ENCODE measurements at places on chromosomes 2 and 18.

DNA sequence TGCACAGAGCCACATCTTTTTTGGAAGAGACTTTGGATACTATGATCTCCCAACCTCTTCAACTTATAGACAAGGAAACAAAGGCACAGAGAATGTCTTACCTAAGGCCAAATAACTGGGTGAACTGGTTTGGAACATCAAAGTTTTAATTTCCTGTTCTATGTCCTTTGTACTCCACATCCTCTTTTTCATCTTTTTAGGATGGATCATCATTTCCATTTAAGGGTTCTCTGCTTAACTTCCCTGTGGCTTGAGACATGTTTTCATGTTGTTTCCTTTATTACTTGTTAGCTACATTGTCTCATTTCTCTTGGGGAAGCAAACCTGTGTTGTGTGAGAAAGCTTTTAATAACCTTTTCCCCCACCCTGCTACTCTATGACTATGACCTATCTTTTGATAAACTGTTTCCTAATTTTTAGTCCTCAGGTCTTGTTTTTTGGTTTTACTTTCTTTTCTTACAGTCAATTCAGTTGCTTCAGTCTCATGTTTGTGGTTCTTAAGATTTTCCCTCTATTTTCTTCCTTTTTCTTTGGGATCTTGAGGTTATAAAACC is 22.5 kb upstream of the RMND5A start:
- DNase-seq: no peak

- no peak for DNase-seq
Measured at GRCh38 chr2:48391616-48392015, 138.3 kb upstream of the STON1 start.

DNA sequence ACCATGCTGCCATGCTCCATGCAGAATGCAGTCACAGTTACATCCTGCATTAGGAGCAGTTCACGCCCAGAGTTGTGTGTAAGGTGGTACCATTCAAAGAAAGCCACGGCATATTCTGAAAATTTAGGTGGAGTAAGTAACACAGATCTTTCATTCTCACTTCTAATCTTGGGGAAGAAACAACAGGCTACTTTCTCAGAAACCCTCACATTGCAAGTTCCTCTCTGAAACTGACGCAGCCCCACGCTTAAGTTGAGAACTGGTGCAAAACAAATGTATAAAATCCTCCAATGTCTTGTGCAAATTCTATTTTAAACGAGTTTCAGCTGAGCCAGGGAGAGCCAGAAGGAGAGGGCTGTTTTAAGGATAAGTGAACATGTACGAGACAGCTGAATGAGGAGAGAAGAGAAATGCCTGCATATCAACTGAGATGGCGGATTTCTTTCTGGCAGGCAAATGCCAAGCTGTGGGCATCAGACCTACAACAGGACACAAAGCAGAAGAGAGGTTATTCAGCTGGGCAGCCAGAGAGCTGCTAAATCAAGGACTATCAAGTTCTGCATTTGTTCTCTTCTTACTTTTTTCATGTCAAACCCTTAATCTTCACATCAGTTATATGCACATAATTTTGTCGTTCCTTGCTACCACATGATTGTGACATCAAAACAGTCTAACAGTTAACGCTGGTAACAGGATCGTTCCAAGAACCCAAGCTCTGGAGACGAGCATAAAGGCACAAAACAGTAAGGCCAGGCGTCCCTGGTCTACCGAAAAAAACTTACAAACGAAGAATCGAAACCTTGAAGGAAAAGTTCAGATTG is 6.4 kb downstream of the ARL4C start:
- DNase-seq: no peak

DNA sequence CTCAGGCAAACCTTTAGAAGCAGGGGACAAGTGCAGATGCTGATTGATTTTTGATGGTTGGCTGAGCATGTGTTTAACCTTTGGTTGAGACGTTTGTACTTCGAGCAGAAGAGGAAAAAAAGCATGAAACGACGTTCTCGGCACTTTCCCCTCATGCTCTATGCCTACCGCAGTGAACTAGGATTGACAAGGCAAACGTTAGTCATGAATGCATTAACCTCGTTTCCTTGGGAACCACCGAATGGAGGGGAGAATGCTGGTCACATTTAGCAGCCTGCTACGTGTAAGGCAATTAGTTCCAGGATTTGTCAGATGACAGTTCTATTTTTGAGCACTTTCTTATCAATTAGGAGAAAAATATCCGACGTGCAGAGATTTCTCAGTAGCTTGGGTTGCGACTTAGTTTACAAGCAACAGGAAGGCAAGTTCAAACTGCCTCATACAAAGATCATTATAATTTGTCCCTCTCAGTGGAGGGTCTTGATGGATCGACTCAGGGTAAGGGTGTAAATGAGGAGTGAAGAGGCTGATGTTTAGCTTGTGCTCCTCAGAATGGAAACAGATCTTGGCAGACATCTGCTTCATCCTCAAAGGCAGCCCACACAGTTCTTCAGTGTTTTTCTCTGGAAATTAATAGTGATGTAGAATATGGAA is 47.4 kb upstream of the GPR45 start:
- no peak for DNase-seq

DNA sequence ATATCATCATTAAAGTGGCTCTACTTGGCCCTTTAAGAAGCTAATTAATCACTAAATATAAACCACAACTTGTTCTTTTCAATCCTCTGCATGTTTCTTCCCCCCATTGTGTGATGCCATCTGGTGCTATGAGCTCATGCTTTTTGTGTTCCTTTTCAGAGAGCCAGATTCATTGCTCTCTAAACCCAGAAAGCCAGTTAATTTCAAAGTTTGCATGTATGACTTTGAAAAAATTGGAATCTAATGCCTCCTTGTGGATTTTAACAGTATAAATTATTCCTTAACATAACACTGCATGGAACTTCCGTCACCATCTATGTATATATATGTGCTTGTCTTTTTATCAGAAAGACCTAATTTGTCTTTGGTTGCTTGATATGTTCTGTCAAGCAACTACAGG is 31.1 kb downstream of the TMEM178A start:
- DNase-seq: peak; percentile 59

GRCh38 chr2:235043762-235044500 is 92.1 kb downstream of the SH3BP4 start:
- no peak for DNase-seq

DNA sequence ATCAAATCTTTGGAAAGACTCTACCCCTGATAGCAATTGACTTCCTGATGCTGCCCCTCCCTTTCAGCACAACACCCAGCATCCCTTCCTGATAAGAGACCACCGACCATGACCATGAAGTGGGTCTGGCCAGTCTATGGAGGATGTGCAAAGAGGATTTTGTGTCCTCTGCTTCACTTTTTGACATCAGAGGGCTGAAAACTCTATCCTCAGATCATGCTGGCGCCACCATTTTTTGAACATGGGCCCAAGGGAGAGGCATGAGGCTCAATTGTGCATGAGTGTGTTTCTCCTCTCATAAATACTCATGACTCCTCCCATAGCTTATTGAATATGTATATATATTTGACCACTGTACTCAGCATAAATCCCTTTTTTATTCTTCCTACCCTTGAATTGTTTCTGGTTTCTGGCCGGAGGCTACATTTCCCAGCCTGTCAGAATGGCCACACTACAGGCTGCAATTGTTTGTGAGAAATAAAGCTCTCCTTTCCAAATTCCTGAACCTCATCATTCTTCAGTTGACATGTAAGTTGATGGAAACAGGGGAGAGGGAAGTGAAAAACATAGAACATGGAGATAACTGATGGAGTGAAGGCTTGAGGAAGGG is 314.1 kb downstream of the MYCN start:
- DNase-seq: no peak

DNA sequence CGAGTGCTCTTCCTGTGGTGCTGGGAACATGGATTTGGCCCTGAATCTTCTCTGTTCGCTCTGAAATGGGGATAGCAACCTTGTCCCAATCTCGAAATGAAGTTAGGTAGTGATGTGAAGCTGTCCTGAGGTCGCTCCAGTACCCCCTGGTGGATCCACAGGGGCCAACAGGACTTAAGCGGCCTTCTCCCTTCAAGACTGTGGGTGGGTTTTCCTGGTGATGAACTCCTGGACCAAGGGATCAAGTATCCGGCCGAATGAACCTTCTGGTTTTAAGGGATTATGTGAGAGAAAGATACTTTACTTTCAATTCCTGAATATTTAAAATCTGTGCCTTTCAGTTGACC is 156.5 kb downstream of the NAPG start:
- no peak for DNase-seq

DNA sequence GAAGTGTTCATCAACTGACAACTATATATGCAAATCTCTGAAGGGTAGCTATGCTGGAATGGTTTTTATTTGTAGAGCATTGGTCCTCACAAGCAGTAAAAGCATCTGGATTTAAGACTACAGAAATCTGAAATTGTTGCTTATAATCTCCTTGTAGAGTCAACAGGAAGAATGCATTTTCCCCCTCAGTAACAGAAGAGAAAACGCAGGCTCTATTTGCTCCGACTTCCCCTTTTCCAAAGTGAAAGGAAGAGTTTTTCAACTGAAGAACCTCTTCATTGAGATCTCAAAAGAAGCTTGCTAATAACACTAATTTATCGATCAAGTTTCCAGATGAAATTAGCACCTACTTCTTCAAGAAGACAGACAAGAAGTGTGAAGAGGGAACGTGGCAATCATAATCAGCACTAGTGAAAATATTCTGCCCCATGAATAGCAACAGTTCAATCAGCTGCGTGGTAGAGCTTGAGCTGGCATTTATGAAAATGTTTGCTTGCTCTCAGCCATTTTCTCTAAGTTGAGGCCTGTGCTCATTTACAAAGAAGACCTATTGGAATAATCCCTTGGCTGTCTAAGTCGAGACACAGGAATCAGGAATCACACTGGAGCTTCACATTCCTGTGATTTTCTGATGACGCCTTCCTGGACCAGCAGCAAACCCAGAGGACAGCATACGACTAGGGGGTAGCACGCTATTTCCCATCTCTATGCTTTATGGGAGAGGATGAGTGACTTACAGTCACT is 43.7 kb downstream of the TGIF1 start:
- DNase-seq: no peak

DNA sequence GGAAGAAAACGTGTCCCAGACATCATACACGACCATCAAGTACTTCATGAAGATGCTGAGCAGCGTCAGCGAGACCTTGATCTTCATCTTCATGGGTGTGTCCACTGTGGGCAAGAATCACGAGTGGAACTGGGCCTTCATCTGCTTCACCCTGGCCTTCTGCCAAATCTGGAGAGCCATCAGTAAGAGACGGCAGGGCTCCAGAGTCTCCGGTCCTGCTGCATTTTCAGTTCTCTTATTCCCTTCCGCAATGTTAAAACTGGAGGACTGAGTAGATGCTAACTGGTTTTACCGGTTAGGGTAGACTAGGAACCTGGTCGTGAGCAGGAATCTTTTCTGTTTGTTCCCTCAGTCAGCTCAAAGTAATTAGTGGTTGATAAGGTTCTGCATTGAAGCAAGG is 32.3 kb downstream of the SLC9A4 start:
- no peak for DNase-seq

DNA sequence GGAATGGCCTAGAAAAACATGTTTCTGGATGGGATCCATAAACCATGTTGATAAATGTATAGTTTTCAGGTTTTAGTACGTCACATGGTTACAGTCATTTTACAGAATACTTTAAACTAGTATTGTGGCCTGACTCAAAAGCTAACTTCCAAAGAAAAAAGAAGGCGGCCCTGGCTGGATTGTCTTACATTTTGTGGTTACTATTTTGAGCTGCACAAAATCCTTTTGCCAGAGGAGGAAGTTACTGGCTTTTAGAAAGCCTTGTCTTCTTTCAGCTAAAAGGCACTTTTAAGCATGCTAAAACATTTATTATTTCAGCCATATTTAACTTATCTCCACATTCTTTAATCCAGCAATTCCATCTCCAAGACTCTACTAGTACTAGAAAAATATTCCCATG is 227.9 kb downstream of the CDH2 start:
- no peak for DNase-seq

- DNase-seq: no peak
Measured at GRCh38 chr2:234964631-234965461, 13.0 kb downstream of the SH3BP4 start.

DNA sequence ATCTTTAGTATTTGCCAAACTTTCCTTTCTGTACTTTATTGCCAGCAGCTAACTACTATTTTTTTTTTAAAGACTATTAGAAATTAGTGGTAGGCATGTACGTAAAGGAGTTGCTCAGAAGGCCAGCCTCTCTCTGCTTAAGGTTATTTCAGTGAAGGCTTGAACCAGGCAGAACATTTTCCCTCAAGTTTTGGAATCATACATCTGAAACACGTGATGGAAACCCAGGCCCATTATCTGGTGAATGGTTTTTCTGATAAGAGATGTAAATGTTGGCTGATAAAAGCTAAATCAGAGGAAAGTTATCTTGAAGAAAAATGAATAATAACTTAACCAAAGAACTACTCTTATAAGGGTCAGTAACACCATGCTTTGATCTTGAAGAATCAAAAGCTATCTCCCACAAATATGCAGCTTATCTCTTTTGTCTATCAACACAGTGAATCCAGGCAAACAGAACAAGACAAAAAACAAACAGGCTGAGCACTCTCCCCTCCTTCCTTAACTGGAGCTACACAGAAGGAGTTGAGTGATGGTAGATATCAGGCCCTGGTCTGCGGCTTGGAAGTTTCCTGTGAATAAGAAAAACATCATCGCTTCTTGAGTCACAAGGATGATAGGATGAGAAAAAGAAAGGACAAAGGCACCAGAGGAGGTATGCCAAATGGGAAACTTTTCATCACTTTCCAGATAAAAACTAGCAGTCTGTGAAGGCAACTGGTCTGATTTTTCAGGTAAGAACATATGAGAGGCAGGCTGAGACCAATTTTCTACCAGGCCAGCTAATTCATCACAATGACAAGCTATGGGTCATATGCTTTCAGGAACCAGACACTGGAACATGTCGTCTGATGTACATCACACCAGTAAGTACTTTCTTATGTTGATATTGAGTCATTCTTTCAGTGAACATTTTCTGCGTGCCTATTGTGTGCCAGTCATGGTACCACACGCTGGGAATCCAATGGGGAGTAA is 88.4 kb upstream of the STK17B start:
- no peak for DNase-seq

DNA sequence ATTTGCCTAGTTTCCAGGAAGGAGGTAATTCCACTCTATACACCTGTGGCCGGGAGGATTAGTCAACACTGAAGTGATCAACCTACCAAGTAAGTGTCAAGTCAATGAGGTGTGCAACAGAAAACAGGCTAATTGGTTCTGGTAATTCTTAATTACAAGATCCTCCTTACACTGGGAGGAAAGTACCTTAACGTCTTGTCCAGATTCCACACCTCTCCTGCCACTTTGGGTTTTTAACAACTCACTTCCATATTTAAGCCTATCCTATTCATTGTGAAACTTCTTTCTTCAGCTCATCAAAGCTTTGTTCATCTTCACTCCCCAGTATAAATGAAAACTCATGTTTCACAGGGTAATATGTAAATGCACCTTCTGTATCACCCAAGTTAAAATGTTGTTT is 22.0 kb upstream of the MAP4K4 start:
- no peak for DNase-seq

DNA sequence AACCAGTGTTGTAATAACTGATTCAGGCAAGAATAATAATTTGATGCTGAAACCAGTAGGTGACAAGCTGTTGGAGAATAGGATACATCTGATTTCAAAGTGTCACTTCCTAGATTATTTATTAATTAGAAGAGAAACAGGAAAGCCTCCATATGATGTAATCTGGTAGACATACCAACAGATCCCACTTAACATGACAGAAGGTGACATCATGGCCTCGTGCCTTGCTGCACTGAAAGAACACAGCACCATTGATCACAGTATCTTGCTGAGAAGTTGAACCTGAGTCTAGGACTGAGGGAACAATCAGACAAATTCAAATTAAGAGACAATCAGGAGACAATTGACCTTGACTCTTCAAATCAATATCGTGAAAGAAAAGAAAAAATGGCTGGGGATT is 131.6 kb upstream of the DLGAP1 start:
- no peak for DNase-seq

Data from skeletal muscle cell (primary cell).